ENCODE measurements at places on chromosomes 16 and 17.
A peak's percentile ranks its signal among the peaks of the same experiment; 100 is the strongest.

GRCh38 chr17:44102849-44103622 lies 20.4 kb downstream of the HDAC5 start:
- no peak for DNase-seq

DNA sequence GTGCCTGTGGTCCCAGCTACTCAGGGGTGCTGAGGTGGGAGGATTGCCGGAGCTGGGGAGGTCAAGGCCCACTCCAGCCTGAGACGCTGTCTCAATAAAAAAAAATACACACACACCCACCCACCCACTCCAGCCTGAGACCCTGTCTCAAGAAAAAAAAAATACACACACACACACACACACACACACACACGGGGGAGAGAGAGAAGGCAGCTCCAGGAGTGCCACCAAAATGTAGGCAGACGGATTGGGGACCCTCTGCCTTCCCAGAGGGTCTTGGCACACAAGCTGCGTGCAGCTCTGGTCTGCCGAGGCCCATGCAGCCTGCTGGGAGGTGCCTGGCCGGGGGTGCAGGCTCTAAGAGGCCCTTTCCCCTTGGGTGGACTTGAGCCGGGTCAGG lies 5.9 kb upstream of the NUDT16L1 start:
- no peak for DNase-seq

DNA sequence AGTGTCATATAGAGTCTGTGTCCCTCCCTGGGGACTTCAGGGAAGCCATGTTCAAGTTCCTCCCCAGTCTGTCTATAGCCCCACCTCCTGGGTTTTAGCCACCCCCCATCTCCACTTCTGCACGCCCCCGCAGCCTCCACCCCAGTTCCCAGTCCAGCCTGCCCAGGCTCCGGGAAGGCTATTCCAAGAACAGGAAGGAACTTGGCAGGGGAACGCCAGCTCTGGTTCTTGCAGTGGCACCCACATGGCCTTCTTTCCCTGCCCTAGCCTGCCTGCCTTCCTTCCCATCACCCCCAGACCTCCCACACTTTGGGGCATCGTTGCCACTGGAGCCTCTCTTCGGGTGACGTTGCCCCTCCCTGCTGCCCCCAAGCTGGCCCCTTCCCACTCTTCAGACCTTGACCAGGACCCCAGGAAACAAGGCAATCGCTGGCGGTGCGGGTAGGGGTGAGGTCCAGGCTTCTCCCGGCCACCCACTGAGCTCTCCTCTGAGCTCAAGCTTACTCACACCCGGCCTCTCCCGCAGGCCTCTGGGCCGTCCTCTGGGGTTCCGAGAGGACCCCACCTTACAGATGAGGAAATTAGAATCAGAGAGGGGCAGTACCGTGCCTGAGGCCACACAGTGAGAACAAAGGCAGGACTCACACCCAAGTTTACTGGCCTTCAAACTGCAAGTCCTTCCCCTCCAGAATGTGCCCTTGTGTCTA lies 9.2 kb upstream of the CES4A start:
- DNase-seq = no peak

DNA sequence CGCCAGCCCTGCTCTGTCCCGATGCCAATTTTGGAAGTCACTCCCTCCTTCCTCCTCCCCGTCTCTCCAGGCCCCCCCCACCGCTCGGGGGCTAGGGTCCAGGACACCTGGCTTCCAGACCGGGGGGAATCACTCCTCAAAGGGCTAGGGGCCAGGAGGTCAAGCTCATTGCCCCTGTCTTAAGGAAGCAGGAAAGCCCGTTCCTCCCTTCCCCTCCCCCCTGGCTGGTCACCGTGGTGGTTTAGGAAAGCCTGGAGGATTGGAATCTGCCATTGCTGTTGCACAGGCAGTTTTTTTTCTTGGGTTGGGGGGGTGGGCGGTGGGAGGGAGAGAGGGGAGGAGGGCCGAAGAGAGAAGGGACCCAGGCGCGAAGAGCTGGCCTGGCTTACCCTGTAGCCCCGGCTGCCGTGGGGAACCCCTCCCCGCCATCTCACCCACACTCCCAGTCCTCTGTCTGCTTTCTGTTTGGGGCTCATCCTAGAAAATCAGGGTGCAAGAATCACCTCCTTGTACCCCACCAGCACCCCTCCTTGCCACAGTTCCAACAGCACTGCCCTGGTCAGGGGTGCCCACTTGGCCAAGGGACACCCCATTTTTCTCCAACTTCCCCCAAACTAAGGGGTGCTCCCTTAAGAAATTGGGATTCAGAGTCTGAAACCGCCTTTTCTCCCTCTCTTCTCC lies 2.9 kb upstream of the BCL6B start:
- peak; percentile 48 for DNase-seq

DNA sequence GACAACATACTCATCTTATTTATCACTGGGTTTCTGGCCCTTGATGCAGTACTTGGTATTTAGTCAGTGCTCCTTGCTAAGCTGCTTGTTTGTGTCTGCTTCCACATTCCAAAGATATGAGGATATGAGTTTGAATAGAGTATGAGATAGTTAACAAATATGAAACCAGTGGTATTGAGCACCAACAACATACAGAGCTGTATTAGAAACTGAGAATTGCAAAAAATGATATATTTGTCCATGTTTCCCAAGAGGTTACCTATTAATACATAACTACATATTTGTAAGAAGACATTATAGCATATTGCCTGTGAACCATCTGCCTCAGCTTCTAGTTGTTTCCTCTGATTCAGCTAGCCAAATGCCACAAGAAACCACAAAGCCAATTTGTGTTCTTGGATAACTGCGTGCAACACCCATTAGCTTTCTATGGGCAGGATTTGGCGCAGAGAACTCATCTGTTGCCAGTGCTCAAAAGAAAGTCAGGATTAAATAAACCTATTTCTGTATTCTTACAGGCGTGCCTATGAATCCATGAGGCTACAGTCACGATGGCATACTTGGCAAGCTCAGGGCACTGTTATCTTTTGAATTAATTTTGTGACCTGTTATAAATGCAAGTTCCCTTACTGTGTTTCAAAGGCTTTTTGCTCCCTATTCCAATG lies 194.4 kb downstream of the MAP2K6 start:
- DNase-seq = peak; percentile 83

DNA sequence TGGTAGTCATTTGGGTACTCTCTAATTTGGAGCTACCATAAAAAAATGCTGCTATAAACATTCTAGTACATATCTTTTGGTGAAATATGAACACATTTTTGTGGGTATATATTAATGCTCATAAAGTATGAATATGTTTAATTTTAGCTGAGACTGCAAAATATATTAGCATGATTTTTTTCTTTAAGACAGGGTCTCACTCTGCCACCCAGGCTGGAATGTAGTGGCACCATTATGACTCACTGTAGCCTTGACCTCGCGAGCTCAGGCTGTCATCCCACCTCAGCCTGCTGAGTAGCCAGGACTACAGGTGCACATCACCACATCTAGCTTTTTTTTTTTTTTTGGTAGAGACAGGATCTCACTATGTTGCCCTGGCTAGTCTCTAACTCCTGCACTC lies 371.7 kb downstream of the SOX9 start:
- DNase-seq = no peak

DNA sequence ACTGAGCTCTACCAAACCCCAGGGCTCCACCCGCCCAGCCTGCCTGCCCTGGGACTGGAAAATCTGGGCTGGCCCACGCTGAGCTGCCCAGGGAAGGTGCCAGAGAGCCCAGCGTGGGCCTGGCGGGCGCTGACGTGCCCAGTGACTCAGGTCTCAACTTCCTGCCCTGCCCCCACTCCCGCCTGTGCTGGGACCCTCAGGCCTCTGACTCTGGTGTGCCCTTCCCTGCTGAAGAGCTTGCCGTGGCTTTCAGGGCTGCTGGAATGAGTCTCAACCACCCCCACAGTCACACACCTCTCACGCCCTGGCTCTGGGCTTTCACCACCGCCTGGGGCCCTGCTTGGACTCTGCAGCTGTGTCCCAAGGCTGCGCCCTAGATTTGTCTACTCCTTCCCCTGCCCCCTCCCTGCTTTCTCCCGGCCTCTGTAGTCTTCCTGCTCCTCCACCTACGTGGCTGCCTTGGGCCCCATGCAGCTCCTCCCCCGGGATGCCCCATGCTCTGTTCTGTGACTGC lies 10.4 kb downstream of the LLGL1 start:
- DNase-seq = peak; percentile 51

- no peak for DNase-seq
Measured at GRCh38 chr16:80594756-80595155, 54.0 kb downstream of the DYNLRB2 start.

GRCh38 chr16:19291475-19291874 lies 5.9 kb downstream of the CLEC19A start:
- no peak for DNase-seq

GRCh38 chr17:56884483-56885311 lies 29.2 kb downstream of the TRIM25 start:
- no peak for DNase-seq

- DNase-seq = no peak
Measured at GRCh38 chr17:15348021-15348420, 6.6 kb upstream of the TEKT3 start.

- DNase-seq = no peak
Measured at GRCh38 chr17:69967910-69968411, 107.1 kb upstream of the KCNJ16 start.

GRCh38 chr17:61235827-61236197 lies 163.8 kb upstream of the TBX2 start:
- no peak for DNase-seq

DNA sequence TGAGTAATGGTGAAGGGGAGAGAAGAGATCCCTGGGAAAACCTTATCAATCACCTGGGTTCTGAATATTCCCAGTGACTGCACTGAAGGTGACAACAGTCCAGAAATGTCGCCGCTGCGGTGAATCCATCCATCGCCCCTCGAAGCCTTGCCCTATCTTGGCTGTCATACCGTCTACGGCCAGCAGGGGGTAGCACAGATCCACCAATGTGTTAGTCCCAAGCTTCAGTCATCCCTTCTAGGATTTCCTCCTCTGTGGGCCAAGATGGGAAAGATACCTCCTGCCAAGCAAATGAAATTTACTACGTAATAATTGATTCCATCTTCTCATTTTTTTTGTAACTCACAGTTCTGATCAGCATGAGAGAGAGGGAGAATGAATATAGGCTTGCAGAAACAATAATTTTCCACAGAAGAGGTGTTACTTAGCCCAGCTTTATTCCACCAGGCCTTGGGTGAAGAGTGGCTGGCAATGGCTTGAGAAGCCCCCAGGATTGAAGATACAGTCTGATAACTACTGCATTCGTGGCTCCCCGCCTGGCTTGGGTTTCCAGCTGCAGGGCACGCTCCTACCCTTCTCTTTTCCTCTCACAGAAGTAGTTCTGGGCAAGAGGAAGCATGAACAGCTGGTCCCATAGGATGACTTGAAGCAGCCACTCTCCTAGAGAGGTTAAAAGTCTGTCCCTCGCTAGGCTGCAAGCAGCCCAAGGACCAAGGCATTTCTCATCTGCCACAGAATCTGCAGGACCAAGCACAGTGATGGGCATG lies 2.6 kb upstream of the FMNL1 start:
- peak; percentile 73 for DNase-seq

- no peak for DNase-seq
Measured at GRCh38 chr17:44572801-44573200, 15.5 kb downstream of the FZD2 start.

- no peak for DNase-seq
Measured at GRCh38 chr17:46003907-46004748, 5.1 kb downstream of the STH start.

GRCh38 chr16:81668243-81669097 lies 110.6 kb upstream of the PLCG2 start:
- DNase-seq = no peak

- DNase-seq = no peak
Measured at GRCh38 chr16:86619239-86619794, 41.0 kb downstream of the FOXL1 start.

DNA sequence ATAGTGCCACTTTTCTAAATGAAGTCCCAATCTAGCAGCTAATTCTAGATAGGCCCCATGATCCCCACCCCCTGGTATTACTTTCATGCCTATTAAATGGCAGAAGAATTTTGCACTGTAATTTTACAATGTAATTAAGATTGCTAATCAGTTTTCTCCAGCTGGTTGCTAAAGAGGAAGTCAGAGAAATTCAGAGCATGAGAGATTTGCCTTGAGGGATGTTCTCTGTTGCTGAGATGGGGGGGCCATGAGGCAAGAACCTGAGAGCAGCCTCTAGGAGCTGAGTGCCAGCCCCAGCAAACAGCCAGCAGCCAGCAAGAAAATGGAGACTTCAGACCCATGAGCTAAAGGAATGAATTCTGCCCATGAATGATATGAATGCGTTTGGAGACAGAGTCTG lies 38.9 kb downstream of the SHCBP1 start:
- DNase-seq = no peak

- no peak for DNase-seq
Measured at GRCh38 chr16:59411961-59412841, 678.1 kb upstream of the GOT2 start.

GRCh38 chr17:79947351-79948031 lies 88.2 kb downstream of the TBC1D16 start:
- DNase-seq = no peak

GRCh38 chr17:82457929-82458178 lies 687 bp upstream of the NARF start:
- DNase-seq = no peak

- no peak for DNase-seq
Measured at GRCh38 chr17:33192951-33193911, 99.9 kb downstream of the ASIC2 start.

- DNase-seq = no peak
Measured at GRCh38 chr17:1095090-1095852, 84.5 kb downstream of the ABR start.

DNA sequence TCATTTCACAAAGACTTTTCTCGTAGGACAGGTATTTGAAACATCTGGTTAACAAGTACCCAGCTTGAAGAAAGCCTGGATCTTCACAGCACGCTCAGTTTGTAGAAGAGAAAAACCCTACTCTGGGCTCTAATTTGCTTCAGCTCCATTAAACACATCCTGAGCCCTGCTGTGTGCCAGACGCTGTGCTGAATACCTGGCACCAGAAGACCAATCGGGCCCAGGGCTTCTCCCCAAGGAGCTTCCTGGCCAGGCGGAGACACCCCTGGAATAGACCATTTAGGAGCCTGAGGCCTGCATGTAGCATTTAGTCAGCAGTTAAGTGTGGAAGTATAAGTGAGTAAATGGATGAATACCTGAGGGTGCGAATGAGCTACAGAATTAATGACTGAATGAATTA lies 8.9 kb upstream of the ABAT start:
- no peak for DNase-seq

DNA sequence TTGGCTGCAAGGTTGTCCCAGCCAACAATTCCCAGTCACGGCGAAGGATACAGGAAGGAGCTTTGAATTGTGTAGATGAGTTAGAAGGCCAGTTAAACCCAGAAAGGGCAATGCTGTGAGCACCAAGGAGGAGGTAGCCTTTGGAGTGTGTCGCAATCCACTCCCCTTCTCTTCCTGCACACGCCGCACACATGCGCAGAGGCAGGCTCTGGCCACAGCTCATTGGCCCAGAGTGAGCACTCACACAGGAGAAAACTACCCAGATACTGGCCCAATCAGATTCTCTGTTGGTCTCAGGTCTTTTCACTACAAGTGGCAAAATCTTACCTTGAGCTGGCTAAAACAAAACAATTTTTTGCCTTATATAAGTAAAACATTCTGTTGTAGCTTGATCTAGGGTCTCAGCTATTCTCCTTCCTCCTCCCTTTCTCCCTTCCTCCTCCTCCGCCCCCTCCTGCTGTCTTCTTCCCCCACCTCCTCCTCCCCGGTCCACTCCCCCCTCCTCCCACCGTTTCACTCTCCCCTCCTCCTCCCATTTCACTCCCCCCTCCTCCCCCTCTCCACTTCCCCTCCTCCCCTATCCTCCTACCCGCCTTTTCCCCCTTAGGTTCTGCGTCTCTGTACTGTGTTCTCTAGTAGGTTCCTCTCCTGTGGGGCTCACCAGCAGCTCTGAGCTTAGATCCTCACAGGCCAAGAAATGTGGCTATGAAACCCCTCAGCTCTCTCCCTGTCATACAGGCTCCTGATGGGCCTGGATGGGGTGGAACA lies 344.9 kb downstream of the CPPED1 start:
- DNase-seq = no peak
